Spinal cord (tissue), 10 donors: ENCODE measurements at places on chromosomes 12 and 14. TPM values are rescaled to one million over a fixed set of nuclear protein-coding genes. Genes with fewer than 3 reads are reported as not detected.

Gene TGM1
- total RNA-seq, result 6.2 TPM

Gene ALDH1L2
- total RNA-seq, result 9.5 TPM

Gene SLC17A8
- total RNA-seq, result 13.2 TPM

Gene RNASE7
- total RNA-seq, result not detected

Gene KRT77
- 0.10 TPM for total RNA-seq

DNA sequence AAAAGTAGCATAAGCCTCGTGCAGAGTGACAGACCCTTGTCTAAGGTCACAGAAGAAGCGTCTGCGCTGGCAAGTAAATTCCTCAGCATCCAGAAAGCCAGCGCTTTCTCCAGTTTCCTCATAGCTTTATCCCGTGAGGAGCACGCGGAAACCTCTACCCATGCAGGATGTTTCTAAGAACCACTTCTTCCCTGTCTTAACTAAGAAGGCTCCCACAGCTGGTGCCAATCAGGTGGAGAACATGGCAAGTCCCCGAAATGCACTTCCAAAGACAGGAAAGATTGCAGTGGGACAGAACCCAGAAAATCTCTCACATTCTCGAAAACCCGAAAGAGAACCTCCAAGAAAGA lies 968 bp upstream of the ARID4A start:
- no peaks in the 10 kb centered on the region for H3K27me3 ChIP-seq
- peak overlapping the region; percentile 93 for H3K4me3 ChIP-seq
- DNase-seq, result no peak
- peaks cover 24% of the 10 kb centered on the region for H3K36me3 ChIP-seq
- H3K27ac ChIP-seq, result peak overlapping the region; percentile 100

GRCh38 chr12:55746174-55746912 lies 3.4 kb downstream of the GDF11 start:
- H3K4me1 ChIP-seq, result peaks cover 29% of the 10 kb centered on the region
- H3K27me3 ChIP-seq, result no peaks in the 10 kb centered on the region
- peak overlapping the region; percentile 9 for H3K4me3 ChIP-seq
- no peak for DNase-seq
- peak overlapping the region; percentile 82 for H3K27ac ChIP-seq
- H3K36me3 ChIP-seq, result peaks cover 28% of the 10 kb centered on the region

DNA sequence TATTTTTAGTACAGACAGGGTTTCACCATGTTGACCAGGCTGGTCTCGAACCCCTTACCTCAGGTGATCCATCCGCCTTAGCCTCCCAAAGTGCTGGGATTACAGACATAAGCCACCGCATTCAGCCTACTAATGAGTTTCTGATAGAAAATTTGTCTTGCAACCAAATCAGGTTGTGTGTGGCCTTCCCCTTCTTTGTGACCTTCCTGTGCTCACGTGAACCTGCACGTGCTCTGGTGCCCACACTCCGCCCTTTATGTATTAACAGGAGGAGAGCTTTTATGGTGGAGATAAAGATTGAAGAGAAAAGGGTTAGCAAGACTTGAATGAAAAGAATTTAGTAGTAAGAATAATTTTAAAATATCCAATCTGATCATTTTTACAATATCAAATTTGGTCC lies 343.5 kb upstream of the TMEM132C start:
- no peak overlapping the region for H3K4me3 ChIP-seq
- no peaks in the 10 kb centered on the region for H3K36me3 ChIP-seq
- no peaks in the 10 kb centered on the region for H3K4me1 ChIP-seq
- H3K27me3 ChIP-seq, result no peaks in the 10 kb centered on the region

- no peak overlapping the region for H3K27ac ChIP-seq
- no peaks in the 10 kb centered on the region for H3K27me3 ChIP-seq
- no peak for DNase-seq
- H3K4me1 ChIP-seq, result no peaks in the 10 kb centered on the region
These were observed 112.9 kb downstream of the C12orf42 start for GRCh38 chr12:103382736-103383346.

GRCh38 chr12:122080149-122081082 lies 1.9 kb downstream of the MLXIP start:
- peaks cover 50% of the 10 kb centered on the region for H3K4me1 ChIP-seq
- peaks cover 16% of the 10 kb centered on the region for H3K36me3 ChIP-seq
- H3K27me3 ChIP-seq, result no peaks in the 10 kb centered on the region
- peak overlapping the region; percentile 81 for H3K4me3 ChIP-seq
- peak; percentile 64 for DNase-seq
- H3K27ac ChIP-seq, result peak overlapping the region; percentile 52

DNA sequence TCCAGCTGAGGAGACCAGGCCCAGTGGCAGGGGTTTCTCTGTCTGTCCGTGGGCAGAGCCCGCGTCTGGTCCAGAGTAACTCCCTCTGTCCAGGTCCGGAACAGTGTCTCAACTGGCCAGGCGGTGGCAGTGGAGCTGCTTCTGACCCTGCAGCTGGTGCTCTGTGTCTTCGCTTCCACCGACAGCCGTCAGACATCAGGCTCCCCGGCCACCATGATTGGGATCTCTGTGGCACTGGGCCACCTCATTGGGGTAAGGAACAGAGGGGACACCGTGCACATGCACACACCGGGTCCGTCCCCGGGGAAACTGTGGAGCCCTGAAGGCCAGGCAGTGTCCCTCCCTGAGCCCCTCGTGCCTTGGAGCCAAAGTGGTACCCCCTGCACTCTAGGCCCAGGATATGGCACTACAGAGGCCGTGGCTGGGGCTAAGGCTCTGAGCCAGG lies 1.5 kb downstream of the AQP6 start:
- H3K27me3 ChIP-seq, result peaks cover 2% of the 10 kb centered on the region
- H3K4me3 ChIP-seq, result no peak overlapping the region
- H3K36me3 ChIP-seq, result peaks cover 8% of the 10 kb centered on the region
- no peak for DNase-seq

DNA sequence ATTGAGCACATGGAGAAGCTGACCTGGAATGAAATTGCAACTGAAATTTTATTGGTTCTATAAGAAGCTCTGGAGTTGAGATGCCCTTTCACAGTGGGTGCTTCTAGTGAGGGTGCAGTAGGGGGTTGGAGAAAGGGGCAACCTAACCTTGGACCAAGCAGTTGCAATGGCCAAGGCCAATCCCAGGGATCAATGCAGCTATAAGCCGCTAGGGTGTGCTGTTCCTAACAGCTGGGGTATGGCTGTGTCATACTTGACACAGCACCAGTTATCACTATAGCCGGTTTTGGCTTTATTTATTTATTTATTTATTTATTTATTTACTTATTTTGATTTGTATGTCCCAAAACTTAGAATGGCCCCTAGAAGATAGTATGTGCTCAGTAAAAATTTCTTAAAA lies 505.9 kb downstream of the FLRT2 start:
- H3K36me3 ChIP-seq, result no peaks in the 10 kb centered on the region
- no peak overlapping the region for H3K27ac ChIP-seq
- H3K27me3 ChIP-seq, result no peaks in the 10 kb centered on the region
- DNase-seq, result no peak
- no peak overlapping the region for H3K4me3 ChIP-seq

- H3K27ac ChIP-seq, result no peak overlapping the region
- H3K4me3 ChIP-seq, result no peak overlapping the region
- H3K4me1 ChIP-seq, result no peaks in the 10 kb centered on the region
- H3K36me3 ChIP-seq, result no peaks in the 10 kb centered on the region
- no peak for DNase-seq
These were observed 73.9 kb downstream of the ARMH4 start for GRCh38 chr14:58078068-58078467.

- H3K4me1 ChIP-seq, result no peaks in the 10 kb centered on the region
- H3K4me3 ChIP-seq, result no peak overlapping the region
- DNase-seq, result peak; percentile 11
These were observed 97.1 kb downstream of the SCAF11 start for GRCh38 chr12:45893240-45893639.

DNA sequence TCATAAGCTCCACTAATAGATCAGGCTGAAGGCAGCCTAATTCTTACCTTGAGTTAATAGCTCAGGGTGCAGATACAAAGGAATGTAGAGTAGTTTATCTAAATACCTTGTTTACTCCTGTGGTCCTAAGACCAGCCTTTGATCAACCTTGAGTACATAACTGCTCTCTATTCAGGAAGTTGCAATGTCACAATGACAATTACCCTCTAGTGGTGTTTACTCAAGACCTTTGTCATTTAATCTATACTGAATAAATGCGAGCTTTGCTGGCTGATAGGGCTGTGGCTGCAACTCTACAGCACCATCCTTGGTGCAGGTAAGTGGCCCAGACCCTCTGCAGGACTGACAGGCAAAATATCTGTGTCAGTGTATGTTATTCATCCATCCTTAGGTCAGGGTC lies 282.7 kb downstream of the ATXN7L3B start:
- no peaks in the 10 kb centered on the region for H3K36me3 ChIP-seq
- no peaks in the 10 kb centered on the region for H3K4me1 ChIP-seq
- no peak overlapping the region for H3K27ac ChIP-seq
- H3K27me3 ChIP-seq, result no peaks in the 10 kb centered on the region
